NCI-H510A (cell line): ENCODE measurements at places on chromosomes 3 and 15.

DNA sequence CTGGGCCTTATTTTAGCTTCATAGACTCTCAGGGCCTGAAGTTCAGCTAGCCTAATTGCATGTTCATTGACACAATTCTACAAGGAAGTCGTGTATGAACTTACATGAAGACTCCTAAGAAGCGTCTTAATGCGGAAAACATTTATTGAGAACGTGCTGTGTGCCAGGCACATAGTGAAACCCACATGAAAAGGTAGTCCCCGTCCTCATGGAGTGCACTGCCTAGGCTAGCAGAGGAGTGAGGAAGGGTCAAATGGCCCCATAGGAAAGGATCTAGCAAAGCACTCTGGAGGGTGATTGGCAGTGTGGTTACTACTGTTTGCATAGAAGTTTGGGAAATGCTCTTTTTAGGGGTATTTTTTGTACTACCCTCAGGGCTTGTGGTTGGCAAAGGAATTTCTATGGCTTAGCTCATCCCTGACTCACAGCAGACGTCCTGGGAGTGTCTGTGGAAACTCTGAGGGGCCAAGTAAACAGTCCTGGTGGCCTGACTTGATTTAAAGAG, 854 bp upstream of the NPTN start:
- DNase-seq = no peak

DNA sequence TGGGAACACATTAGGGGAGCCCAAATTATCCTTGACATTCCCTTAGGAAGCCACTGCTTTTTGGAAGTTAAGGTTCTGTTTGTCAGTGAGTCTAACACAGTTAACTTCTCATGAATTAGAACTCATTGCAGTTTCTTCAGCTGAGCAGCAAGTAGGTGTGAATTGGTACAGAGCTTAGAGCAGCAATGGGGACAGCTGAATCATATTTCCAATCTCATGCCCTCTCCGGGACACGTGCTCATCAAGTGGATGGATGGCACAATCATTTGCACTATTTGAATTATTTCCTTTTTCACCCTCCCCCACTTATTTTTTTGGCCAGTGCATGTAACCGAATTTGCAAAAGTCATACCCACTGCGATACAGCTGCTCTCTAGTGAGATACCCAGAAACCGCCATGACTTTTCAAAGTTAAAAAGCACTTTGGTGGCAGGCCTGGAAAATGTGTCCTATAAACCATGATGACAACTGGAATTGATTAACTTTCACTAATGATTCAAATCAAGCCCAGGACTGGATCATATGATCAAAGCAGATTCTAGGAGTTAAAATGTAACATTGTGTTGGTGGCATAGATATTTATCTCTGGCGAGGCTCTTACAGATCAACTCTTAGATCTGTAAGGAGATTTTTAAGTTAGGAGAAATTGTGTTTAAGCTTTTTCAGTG, 76.4 kb downstream of the EBLN2 start:
- no peak for DNase-seq

- peak; percentile 75 for DNase-seq
Measured at GRCh38 chr15:78004919-78005634, 72.4 kb downstream of the TBC1D2B start.

DNA sequence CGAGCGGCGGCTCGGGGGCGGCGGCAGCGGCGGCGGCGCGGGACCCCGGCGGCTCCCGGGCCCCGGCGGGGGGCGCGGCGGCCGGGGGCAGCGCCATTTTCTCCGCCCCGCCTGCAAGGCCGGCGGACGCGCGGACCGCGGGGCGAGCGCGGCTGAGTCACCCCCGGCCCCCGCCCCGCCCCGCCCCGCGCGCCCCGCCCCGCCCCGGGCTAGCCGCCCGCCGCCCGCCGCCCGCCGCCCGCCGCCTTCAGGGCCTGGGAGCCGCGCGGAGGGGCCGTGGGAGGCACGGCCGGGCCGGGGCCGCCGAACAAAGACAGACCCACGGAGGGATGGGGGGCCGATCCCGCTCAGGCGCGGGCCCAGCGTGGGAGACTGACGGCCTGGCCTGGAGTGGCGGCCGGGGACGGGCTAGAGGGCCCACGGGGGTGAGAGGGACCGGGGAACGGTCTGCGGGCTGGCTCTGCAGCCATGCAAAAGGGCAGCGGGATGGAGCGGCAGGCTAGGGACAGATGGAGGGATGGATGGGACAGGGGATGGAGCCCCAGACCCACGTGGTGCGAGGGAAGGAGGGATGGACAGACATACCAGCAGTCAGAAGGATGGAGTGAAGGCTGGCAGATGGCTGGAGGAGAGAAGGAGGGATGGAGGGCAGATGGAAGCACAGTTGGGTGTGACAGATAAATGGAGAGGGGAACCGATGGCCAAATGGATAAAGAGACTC, at the start of gene EIF4E3:
TSS of gene EIF4E3 (minus strand) at position 132 of the 721 bp plus-strand sequence. CDS start at position 97, 35 bp downstream.
- no peak for DNase-seq

DNA sequence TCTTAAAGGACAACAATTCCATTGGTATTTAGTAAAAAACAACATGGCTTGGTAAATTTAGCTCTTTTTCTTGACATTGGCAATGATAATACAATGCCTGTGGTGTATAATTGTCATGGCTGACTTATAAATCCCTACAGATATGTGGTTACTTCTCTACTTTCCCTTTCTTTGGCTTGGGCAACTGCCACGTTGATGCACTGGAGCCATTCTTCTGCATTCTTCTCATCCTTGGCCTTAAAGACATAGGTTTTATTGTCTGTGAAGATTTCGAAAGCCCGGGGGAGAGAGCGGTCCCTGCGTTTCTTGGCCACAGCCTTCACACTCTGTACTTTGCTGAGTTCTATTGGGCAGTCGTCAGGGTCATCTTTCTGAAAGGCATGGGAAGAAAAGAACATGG, 101.1 kb upstream of the CCNL1 start:
- DNase-seq = no peak
